ENCODE measurements at places on chromosomes 11 and 22. TPM values are rescaled to one million over a fixed set of nuclear protein-coding genes. Genes with fewer than 3 reads are reported as not detected.

DNA sequence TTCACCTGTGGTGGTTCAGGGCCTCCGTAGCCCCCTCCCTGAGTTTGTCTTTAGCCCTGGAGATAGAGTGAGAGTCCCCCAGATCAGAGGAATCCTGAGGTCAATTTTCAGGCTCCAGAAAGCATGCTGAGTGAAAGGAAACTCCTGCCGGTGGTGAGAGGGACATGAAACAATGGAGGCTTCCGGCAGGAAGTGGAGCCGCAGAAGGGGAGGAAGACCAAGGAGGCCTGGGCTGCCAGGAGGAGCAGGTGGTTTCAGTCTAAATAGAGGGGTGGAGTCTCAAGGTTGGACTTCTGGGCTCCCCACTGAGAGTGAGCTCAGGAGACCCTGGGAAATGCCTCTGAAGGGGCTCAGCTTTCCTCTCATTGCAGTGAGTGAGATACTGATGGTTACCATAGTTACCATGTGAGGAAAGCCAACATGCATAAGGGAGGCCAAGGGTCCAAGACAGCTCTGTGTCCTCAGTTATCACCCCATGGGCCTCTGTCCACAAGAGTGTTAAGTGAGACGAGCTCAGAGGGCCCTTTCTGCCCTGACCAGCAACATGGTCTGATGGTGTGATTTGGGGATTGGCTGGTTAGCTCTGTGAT is 10.7 kb downstream of the SLCO2B1 start:
- no peak overlapping the region for H3K27ac ChIP-seq
- peaks cover 25% of the 10 kb centered on the region for H3K27me3 ChIP-seq
- H3K4me1 ChIP-seq: no peaks in the 10 kb centered on the region
- no peak for DNase-seq
- no peaks in the 10 kb centered on the region for H3K36me3 ChIP-seq
- no peak overlapping the region for H3K4me3 ChIP-seq

DNA sequence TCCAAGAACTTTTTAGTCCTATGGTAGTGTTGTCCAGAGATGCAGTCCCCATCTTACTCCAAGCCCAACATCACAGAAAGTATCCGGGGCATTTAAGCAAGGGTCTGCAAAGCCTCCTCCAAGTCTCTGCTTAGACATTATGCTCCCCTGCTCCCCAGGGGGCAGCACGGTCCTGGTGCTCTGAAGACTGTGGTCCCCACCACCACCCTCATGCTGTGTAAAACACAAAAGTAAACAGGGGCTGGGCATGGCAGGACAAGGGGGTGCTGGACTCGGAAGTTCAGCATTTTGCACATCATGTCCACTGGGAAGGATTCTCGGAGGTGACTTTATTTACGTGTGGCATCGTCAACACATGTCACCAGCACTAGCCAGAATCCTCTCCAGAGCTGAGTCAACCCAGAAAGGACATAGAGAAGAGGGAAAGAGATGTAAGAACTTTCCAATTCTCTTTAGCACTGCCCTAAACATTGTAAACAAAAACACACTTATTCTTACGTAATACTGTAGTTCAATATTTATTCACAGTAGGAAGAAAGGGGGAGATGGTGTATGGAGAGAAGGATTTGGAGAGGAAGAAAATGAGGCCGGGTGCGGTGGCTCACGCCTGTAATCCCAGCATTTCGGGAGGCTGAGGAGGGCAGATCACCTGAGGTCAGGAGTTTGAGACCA is 37.7 kb downstream of the TCIRG1 start:
- H3K4me3 ChIP-seq: no peak overlapping the region
- H3K4me1 ChIP-seq: no peaks in the 10 kb centered on the region
- 0 out of 2 replicates have a peak, but pooled peaks cover 3% of the 10 kb centered on the region for H3K36me3 ChIP-seq
- no peak overlapping the region for H3K27ac ChIP-seq

TRPM5 gene
- not detected for total RNA-seq

PPME1 gene
- total RNA-seq: 41.5 TPM

All from GM23248 (cell line).